ENCODE measurements at places on chromosomes 5 and 9.

DNA sequence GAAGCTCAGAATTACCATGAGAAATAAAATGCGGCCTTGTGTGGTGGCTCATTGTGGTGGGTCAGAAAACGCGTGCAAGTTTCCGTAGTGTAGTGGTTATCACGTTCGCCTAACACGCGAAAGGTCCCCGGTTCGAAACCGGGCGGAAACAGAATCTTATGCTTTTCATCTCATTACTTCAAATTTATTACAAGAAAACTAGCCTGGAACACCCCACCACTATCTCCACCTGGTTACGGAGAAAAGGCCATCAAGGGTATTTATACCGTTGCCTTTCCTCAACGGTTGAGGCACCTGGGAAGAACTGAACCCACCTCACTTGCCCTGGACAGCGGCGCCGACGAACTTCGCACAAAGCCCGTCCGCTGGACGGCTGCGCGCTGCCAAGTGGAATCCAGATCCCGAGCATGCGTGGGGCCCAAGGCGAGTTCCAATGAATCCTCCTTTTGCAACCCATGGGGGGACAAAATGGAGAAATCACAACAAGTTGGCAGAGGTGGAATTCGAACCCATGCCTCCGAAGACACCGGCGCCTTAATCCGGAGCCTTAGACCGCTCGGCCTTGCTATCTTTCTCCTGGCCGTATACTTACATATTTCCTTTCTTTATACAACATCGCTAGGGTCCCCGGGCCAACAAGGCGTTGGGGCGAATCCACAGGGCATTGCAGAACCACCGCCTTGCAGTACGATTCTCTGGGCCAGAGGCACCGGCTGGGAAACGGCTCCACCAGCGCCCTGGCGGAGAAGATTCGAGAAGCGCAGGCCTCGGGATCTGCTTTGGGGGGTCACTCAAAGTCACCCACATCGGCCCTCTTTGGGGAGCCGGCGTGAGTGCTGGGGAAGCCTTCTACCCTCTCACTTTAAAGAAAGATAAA, 16.9 kb downstream of the OR2V2 start:
- DNase-seq, result no peak

DNA sequence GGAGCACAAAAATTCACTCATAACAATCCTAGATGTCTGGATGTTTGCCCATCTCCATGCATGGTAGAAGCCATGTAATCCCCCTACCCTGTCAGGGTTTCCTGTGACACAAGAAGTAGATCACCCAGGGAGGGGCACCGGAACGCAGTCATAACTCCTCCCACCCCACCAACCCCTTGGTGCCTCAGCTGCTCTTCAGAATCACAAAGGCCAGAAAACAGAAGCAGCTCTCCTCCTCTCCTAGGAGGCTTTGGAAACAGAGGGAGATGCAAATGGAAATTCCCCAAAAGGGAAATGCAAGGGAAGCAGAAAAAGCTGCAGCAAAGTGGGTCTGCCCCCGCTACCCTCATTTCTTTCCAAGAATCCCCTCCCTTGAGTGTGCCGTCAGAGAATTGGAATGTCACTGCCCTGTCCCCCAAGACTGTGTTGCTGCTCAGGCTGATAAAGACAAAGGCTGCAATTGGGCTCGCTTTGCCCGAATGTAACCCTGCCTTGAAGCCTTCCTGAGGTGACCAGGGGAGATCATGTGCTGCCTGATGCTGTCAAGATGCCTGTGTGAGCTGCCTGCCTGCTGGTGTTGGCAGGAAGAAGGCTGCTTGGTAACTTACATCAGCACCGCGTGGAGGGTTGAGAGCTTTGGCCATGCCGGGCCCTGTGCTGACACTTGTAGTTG, 65.5 kb upstream of the ABCA1 start:
- no peak for DNase-seq

GRCh38 chr9:121439711-121440664, 59.7 kb downstream of the GGTA1 start:
- DNase-seq, result no peak

DNA sequence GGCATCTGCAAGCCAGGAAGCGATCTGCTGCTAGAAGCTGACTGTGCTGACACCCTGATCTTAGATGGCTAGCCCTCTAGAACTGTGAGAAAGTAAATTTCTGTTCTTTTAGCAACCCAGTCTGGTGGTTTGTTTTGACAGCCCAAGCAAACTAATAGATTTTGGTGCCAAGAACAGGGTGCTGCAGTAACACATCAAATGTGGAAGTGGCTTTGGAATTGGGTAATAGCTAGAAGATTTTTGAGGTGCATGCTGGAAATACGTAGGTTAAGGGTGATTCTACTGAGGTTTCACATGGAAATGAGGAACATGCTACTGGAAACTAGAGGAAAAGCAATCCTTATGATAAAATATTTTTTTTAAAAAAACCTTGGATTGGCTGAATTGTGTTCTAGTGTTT, 153.5 kb upstream of the SH3GL2 start:
- no peak for DNase-seq

DNA sequence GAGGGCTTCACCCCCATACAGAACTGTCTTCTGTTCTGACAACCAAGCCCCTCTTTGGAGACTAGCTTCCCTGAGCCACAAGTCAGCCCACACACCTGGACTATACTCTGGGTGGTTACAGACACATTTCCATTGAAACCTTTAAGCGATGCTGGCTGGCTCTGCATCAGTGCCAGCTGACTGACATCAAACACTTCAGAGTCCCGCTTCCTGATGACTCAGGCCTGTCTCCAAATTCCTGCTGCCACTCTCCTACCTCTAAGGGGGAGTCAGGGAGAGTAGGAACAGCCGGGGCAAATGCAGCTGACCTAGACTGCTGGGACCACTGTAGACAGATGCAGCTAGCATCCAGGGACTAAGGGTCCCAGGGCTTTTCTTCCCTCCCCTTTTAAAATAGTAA, 59.4 kb downstream of the SIL1 start:
- no peak for DNase-seq

- no peak for DNase-seq
Observed at GRCh38 chr9:121318631-121319382, 50.8 kb downstream of the GSN start.

GRCh38 chr9:127143920-127144465, 21.6 kb upstream of the ANGPTL2 start:
- DNase-seq, result no peak

GRCh38 chr5:111163000-111163399, 61.2 kb upstream of the CAMK4 start:
- DNase-seq, result no peak

DNA sequence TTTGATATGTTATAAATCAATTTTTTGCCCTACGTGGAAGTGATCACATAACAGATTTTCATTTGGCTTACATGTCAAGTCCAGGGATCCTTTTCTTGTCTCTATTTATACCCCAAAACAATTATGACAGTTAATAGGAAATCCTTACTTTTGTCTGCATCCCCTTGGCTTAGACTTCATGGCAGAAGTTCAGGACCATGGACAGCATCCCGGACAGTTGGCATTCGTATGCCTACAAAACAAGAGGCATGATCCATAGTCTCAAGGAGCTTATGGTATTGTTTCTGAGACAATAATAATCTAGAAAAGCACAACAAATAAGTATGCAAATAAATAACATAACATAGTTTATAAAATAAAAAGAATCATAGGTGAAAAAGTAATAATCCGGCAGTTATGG, 214.3 kb upstream of the GRIA1 start:
- DNase-seq, result no peak

DNA sequence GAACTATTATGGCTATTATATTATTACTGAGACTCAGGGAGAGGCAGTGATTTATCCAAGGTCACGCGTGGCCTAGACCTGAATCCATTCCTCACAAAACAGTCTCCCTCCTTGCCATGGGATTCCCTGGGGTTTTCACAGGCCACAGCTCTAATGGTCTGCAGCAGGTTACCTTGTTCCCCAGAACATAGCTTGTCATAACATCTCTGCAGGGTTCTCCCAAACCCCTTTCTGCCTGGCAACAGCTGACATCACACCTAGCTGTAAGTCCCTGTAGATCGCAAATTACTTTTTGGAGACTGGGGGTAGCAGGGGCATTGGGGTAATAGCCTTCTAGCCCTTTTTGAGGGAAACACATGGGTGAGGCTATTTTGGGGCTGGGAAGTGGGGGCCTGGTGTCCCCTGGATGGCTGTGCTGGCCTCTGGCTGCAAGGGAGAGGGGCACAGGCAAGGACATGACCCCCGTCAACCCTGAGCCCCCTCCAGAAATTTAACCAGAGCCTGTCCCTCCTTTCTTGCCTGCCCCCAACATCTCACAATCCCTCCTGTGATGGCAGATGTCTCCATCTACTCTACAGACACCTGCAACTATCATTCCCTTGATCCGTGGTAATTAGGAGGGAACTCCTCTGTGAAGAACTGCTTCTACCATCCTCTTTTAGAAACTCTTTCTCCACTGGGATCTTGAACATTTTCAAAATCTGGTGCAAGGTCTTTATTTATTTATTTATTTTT, 1.3 kb downstream of the CD74 start:
- DNase-seq, result no peak

DNA sequence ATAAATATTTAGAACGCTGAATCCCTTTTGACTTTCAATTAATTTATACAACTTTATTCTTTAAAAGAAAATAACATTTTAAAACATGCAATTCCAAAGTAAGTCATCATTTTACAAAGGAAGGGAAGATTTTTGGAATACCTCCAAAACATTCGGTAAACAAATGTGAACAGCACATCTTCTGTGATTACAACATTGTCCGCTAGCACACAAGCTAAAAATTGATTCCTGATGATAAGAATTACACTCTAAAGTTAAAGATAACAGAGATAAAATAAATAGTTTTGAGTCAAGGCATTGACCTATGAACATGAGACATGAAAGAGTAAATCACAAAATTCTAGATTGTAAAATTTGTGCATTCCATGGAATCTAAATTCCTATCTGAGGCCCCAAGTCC, 56.2 kb upstream of the TRAF1 start:
- no peak for DNase-seq

GRCh38 chr5:62608529-62609511, 30.2 kb downstream of the LRRC70 start:
- DNase-seq, result no peak
